ENCODE measurements at places on chromosomes 13 and 19.
A peak's percentile ranks its signal among the peaks of the same experiment; 100 is the strongest.

- DNase-seq = no peak
These were observed 13.6 kb downstream of the ARHGAP45 start for GRCh38 chr19:1080360-1081161.

- no peak for DNase-seq
These were observed 42.9 kb upstream of the ZNF14 start for GRCh38 chr19:19775891-19776205.

- DNase-seq = no peak
These were observed at the start of gene FGF14 for GRCh38 chr13:102401766-102402165. FGF14 (minus strand) TSS chr13:102402048.

- DNase-seq = no peak
These were observed 21.7 kb upstream of the DOCK9 start for GRCh38 chr13:98999639-98999952.

GRCh38 chr13:94269557-94269956, 209.9 kb downstream of the DCT start:
- DNase-seq = peak; percentile 47

- no peak for DNase-seq
These were observed 6.4 kb downstream of the GNA15 start for GRCh38 chr19:3142292-3142670.

- no peak for DNase-seq
These were observed 254.6 kb downstream of the SPRY2 start for GRCh38 chr13:80086304-80086721.

DNA sequence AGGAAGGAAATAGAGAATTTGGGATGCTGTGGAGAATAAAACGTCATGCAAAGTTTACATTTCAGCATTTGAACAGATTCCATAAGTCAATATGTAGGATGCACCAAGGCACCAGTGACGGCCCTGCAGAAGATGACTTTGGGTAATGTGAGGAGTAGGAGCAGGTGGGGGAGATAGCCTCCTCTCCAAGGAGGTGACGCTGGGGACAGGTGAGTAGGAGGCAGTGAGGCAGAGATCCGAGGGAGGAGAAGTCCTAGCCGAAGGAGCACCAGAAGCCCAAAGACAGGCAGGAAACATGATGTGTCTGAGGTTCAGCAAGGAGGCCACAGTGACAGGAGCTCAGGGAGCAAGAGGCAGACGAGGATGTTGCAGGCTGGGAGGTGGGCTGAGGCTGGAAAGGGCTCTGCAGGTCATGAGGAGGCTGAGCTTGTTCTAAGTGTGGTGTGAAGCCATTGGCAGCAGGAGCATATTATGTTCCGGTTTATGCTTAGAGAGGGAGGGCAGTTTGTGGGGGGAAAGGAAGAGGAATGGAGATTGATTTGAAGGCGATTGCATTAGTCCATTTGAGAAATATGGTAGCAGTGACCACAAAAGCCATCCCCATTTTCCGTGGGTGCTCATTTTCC, 55.7 kb upstream of the C1QTNF9 start:
- DNase-seq = no peak

GRCh38 chr13:41858780-41859179, 102.1 kb downstream of the VWA8 start:
- DNase-seq = no peak

- DNase-seq = no peak
These were observed 7.5 kb downstream of the KCTD15 start for GRCh38 chr19:33804021-33804799.

DNA sequence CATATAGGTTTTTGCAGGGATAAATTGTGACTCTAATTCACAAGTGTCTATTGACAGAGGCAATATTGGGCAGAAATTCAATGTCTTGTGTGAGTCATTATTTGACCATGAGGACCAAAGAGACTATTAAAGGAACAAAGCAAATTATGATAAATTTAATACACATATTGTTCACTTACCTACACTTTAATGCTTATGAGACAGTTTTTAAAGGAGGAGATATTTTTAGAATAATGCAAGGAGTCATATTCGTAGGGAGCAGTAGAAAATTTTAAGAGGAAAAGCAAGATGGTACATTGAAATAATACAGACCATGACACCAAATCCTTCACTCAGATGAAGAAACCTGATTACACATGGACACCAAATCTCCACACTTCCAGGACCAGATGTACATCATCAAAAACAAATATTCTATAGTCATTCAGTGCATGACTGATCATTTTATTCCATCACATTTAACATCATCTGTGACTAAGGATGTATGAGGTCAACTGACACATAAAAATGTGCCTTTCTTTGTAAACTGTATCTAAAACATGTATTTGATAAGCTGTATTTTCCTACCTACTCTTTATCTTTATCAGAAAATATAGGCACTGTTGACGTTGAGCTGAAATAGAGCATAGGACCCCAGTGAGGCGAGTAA, 4.2 kb upstream of the OR7A17 start:
- no peak for DNase-seq

GRCh38 chr19:1754636-1755466, 1.5 kb downstream of the ONECUT3 start:
- DNase-seq = no peak

DNA sequence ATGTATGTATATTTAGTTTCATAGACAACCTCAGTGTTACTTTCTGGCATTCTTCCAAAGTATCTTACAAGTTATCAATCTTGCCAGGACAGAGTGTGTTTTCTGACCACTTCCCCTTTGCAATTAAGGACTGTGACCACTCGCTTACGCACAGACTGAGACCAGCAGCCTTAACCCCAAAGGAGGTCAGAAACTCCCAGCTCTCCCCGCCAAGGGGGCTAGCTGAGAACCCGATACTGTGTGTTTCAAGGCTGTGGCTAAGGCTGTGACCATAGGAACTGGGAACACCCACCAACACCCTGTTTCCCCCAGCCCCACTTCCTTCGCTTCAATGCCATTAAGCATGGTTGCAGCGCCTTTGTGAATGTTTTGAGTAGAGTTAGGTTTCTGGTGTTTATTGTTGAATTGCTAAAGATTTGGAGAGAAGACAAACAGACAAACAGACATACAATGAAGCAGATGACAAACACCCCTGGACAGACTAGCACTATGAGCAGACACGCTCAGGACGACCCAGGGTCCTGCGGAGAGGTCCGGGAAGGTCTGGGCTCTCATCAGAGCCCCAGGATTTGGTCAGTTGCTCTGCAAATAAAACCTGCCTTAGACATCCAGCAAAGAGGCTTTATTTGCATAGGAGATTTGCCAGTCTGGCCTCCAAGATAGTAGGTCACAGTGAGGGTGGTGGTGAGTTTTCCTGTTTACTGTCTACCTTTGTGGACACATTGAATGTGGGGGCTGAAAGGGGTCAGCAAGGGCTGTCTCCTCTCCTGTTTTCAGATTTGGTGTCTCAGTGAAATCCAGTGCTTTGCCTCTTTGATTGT, 25.0 kb upstream of the TNFSF11 start:
- DNase-seq = no peak

GRCh38 chr13:40401911-40402776, 264.3 kb downstream of the FOXO1 start:
- peak; percentile 3 for DNase-seq

DNA sequence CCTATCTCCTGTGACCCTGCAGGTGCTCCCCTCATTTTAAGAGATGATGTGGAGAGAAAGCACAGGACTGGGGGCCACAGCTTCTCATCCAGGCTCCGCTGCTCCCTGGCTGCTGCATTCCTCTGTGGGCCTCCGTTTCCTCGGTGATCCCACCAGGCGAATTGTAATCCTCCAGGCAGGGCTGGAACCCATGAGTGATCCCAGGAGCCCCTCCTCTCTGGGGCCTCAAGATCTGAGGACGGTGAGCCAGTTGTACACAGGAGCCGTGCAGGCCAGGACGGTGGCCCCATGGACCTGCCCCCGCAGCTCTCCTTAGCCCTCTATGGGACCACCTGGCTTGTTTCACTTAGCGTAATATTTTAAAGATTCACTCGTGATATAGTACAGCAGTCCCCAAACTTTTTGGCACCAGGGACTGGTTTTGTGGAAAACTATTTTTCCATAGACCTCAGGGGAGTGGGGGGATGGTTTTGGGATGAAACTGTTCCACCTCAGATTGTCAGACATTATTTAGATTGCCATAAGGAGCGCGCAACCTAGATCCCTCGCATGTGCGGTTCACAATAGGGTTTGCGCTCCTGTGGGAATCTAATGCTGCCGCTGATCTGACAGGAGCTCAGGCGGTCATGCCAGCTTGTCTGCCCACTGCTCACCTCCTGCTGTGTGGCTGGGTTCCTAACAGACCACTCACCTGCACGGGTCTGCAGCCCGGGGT, 5.6 kb downstream of the FFAR3 start:
- no peak for DNase-seq

DNA sequence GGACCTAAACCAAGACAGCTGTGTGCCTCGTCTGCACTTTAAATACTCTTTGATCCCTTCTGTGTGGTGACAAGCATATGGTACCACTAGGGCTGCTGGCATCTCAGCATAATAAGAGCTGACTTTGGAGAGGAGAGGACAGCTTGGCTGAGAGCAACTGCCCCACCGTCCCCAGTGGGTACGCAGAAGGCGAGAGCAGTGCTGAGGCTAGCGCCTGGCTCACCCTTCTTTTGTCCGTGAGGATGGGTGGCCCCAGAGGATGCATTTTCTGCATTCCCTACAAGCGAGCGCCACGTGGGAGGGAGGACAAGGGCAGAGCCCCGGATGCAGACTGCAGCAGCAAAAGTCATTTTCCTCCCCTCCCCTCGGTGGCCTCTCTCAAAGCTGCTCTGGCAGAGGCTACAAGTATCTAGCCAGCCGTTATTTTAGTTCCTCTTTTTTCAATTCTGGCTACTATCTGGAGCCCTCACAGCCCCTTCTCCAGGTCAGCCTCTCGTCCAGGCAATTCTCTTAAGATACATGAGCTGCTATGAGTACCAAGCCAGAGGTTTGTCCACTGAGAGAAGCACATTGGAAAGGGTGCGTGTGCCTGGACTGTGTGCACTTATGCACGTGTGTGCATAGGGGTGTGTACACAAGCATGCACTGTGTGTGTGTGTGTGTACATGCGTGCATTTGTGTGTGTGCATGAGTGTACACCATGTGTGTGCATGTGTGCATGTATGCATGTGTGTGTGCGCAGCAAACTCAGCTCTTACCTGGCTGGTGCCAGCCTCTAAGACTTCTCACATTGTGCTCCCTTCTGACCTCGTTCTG, 51.3 kb downstream of the RAB20 start:
- no peak for DNase-seq

GRCh38 chr13:48631441-48631840, 22.3 kb upstream of the CYSLTR2 start:
- DNase-seq = no peak

- DNase-seq = no peak
These were observed 545 bp downstream of the RAD23A start for GRCh38 chr19:12946092-12946721.

GRCh38 chr19:39568604-39569003, 28.6 kb upstream of the EID2 start:
- DNase-seq = no peak

DNA sequence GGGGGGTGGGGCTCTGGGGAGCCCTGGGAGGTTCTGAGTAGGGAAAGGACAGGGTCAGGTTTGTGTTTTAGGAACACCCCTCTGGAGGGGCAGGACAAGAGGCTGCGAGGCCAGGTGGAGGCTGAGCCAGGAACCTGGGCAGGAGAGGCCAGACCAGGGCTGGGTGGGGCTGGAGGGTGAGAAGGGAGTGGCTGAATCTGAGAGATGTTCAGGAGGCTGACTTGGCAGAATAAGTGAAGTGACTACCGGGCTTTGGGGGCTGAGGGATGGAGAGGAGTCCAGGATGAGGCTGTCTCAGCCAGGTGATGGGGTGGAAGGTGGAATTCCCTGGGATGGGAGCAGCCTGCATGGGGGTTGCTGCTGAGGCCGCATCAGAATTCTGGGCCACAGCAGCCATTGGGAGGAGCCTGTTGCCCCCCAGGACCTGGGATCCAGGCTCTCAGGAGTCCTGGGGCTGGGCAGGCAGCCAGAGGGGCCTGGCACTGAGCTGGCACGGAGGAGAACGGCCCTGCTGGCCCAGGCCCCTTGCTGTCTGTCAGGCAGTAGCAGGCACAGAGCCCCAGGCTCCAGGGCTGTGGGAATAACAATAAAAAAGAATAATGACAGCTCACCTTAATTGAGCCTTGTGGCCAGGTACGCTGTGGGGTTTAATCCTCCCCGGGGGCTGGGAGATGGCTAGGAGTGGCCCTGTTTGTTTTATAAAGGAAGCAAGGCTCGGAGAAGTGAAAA, 3.3 kb downstream of the PPP5C start:
- no peak for DNase-seq

DNA sequence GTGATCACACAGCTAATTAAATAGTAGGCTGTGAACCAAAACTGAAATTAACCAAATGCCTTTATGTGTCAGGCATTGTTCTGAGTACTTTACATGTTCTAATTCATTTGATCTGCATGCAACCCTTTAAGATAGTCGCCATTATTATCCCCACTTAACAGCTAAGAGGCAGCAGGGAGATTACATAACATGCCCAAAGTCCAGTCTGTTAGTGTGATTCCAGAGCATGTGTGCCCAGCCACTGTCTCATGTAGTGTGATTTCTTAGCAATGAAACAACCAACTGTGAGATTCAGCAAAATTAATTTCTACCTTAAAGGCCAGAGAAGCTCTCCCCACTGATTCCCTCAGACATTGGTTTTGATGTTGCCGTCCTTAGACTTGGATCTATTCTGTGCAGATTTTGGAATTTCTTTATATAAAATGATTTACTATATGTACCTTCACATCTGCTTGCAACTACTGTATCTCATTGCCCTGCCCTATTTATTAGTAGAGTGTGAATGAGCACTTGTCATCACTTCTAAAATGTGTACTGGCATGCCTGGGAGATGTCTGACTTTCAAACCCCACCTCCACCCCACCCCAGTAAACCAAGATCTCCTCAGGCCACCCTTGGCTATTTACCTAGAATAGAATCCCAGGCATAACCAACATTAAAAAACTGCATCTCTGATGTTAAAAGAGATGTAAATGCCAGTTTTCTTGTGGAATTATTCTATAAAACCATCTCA, 41.2 kb downstream of the POLR1D start:
- DNase-seq = no peak

GRCh38 chr19:30671367-30671619, 299.1 kb downstream of the ZNF536 start:
- DNase-seq = no peak

DNA sequence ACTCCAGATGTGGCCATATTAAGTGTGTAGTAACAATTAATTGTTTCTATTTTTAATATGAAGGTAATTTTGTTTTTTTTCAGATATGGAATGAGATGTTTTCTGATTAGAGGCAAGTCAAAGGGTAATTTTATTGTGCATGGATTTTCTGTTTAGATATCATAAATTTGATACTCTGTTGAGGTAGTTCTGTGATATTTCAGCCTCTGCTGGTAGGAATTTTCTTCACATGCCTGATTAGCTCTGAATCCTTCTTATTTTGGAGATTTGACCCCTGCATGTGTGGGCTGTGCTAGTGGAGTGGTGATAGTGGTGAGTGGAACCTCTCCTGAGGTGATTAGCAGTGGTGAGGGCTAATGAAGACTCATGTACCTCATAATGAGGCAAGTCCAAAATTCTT, 301.4 kb downstream of the GPC5 start:
- no peak for DNase-seq

- peak; percentile 52 for DNase-seq
These were observed 2.5 kb downstream of the PRR36 start for GRCh38 chr19:7871437-7872305.
